ENCODE measurements at places on chromosomes 3 and 15. TPM values are rescaled to one million over a fixed set of nuclear protein-coding genes. Genes with fewer than 3 reads are reported as not detected.

GRCh38 chr15:88463870-88464532 lies 3.2 kb downstream of the MRPL46 start:
- DNase-seq = no peak

GRCh38 chr15:38176691-38177090 lies 75.9 kb upstream of the SPRED1 start:
- no peak for DNase-seq

Gene RASGRF1
- total RNA-seq = 1.5 TPM

Gene TMEM40
- 51.3 TPM for total RNA-seq
